Mesenchymal stem cell (in vitro differentiated cells and primary cell): ENCODE measurements at places on chromosomes 2 and 18.

DNA sequence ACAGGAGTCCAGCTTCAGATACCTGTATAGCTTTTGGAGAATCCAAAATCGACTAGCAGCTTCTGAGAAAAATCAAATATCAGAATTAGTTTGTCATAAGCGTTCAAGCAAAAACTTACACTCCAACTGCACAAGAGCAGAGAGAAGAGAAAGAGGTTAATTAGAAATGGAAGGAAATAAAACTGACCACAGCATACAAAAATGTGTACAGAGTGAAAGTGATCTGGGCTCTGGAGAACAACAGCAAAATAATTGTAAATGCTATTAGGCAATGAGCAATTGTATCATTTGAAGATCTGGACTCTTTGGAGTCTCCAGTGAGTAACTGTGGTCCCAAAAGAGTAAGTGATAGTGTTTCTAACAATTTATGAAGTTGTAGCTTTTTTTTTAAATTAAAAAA, 867.3 kb downstream of the TRIB2 start:
- no peak for DNase-seq

DNA sequence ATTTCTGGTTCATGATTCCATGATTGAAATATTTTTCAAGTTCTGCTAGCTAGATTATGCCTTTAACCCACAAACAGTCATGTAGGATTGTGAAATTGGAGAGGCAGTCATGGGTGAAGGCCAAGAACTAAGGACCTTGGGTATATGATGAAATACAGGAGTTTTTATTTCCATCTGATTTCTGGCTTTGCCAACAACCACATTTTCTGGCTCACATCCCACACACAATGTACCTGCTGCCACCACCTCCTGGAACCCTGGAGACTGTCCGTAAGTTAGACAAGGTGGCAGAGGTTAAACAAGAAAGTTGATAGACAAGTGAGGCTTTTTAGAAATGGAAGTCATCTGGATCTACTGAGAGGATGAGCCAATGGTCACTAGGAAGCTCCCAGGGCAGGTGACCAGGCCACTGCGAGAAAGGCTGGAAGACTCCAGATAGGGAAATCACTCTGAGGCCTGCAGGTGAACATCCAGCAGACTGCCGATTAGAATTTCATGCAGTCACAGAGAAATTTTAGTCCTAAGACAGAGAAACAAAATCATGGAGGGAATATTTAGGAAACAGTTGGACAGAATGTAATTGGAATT, 402.0 kb downstream of the ALK start:
- peak; percentile 38 for DNase-seq

GRCh38 chr2:220277445-220277975, 650.1 kb downstream of the SLC4A3 start:
- no peak for DNase-seq

DNA sequence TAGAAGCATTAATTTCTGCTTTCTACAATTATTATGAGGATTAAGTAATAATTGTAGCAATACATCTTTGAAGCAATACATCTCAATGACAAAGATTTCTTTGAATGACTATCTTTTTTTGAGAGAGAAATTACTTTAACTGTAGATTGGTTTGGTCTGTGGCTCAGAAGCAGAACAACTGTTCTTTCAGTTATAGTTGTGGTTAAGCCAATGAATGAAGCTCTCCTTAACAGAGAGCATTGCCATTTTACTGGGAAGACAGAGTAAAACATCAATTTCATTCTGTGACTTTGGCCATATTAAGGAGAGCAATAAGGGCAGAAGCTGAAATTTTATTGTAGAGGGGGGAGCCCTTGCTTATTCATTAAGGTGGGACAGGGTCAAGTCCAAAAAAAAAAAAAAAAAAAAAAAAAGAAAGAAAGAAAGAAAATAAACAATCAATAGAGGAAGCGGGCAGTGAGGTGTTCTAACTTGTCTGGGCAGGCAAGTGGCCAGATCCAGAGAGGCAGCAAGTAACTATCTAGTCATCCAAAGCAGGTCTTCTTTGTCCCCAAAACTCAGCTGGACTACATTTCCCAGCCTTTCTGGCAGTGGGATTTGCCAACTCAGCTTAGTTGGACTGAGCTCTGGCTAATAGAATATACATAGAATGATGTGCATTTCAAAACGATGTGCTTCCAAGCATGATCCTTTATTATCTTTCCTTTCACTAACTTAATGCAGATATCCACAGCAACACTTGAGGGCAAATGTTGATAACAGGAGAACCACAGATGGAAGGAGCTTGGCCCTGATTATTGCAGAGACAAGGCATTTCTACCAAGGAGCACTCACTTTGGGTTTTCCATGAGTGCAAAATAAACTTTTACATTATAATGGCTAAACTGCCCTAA, 462.7 kb upstream of the CDH20 start:
- no peak for DNase-seq

DNA sequence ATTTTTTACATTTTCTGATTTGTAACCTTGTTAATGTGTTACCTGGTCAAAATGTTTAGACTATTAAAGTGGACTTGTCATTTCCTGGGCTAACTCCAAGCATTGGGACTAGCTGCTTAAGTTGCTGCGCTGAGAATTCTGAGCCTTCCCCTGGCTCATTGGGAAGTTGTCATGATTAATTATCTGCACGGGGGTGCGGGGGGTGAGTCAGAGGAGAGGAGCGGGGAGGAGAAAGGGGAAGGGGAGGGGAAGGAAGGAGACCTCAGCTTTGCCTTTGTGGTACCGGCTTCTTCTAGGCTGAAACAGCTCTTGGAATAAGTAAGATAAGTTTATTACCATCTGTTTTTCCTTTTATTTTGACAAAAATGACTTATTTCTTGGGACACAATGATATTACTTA, 52.9 kb upstream of the APCDD1 start:
- peak; percentile 48 for DNase-seq

DNA sequence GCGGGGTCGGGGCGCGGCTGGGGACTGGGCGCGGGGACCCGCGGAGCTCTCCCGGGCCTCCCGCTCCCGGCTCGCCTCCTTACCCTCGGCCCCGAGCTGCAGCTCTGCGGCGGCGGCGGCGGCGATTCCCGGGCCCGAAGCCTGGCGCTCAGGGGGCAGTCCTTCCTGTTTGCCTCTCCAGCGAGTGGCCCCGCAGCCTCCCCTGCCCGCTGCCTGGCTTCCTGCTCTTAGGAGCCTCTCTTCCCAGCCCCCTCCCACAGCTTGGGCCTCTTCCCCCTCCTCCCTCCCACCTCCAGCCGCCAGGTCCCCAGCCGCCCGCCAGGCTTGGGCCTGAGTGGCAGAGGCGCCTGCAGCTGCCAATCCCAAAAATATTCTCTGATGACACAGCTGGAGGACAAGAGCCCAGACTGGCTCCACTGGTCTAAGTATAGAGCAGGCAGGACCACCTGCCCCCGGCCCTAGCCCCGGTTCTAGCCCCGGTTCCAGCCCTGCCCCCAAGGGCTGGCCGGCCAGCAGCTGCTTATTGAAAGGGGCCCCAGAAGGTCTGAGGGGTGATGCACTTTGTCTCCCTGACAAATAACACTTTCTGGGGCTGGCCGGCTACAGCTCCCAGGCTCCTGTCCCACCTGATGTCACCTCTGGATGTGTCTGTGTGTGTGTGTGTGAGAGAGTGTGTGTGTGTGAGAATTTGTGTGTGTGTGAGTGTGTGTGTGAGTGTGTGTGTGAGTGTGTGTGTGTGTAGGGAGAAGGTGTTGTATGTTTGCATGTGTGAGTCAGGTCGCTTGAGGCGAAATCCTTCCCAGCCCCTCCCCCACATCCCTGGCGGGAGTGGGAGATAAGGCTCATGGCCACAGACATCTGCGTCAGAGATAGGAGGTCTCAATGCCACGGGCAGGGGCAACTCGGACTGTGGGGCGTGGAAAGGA, at the start of gene OBSL1:
OBSL1 (minus strand) TSS at position 229 of the 926 bp plus-strand sequence. CDS start 307 bp downstream, outside the sequence.
- peak; percentile 73 for DNase-seq

DNA sequence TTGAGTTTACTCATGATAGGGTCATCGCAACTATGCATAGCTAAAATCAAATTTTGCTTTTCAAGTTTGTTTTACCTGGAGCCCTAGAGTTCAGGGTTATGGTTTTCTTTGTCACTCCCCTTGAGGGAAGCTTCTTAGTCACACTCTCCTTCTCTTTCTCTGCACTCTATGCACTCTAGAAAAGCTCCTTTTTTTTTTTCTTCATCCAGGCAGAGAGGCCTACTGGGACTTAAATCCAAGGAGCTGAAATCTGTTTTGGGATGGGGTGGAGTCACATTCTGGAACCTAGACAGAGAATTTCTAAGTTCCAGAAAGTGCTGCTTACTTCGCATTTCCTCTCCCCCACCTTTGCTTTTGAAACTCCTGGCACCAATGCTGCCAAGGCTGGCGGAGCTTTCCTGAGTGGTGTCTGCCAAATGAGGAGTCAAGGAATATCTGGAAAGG, 19.1 kb upstream of the IL18R1 start:
- DNase-seq = peak; percentile 18

- no peak for DNase-seq
Measured at GRCh38 chr18:27838225-27838624, 338.7 kb downstream of the CDH2 start.

DNA sequence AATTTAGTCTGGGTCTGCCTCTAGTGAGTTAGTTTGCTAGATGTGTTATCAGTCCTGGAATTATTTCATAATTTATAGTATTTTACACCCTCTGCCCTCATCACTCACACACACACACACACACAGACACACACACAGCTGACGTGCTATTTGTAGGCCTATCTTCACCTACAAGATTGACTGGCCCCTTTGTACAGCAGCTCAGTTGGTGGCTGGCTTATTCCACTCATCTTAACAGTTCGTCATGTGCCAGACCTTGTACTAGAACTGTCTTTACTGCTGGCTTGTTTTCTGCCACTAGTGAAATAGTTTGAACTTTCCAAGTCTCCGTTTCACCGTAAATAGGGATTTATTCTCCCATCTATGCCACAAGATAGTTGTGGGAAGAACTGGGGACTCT, 21.3 kb downstream of the CENPO start:
- no peak for DNase-seq

DNA sequence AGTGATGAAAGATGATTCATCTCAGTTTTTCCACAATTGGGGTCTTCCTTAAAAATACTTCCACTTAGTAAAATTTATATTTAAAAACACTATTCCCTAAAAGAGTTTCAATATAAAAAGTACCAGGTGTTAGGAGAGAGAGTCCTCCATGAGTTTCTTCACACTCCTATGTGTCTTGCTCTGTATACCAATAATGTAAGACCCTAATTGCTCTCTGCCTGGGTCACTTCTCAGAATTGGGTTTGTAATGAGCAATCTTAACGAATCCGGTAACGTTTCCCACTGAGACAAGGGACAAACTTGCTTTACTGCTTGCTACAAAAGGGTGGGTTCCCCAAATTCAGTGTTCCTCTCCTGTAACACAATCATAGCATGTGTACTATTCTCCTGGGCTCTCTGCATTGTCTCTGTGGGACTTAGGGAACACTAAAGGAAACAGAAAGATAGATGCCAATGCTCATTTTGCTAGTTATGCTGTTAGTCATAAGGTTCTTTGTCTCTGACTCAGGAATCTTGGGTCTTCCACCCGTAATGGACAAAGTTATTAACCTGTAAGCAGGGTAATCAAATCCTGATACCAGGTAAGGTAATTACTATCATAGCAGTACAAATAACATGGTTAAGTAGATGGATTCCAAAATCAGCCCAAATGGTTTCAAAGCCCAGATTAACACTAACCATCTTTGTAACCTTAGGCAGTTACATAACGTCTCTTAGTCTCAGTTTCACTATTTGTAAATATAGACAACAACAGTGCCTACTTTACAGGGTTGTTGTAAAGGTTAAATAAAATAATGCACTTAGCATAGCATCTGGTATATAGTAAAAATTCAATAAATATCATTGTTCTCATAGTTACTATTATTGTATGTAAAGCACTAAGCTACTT, 46.3 kb downstream of the ITSN2 start:
- no peak for DNase-seq

- no peak for DNase-seq
Measured at GRCh38 chr2:48433682-48434081, 96.3 kb upstream of the STON1 start.

- peak; percentile 7 for DNase-seq
Measured at GRCh38 chr2:150778828-150779227, 291.4 kb upstream of the RND3 start.

GRCh38 chr2:130822766-130823165, 13.9 kb upstream of the ARHGEF4 start:
- DNase-seq = no peak

DNA sequence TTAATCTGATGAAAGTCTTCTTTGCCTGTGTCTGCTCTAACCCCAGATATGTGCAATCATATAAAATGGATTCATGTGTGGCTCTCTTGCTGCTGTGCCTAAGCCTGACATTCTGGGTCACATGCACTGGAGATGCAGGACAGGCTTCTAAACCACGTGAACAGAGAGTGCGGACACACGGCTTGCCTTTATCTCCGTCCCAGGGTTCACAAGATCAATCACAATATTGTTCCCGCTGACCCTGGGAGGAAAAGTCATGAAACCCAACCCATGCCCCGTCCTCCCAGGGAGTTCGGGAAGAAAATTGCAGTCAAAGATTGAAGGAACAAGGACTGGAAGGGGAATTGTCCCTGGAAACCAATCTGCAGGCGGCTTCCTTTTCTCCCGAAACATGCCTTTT, 74.8 kb downstream of the VAPA start:
- DNase-seq = no peak

GRCh38 chr18:45007531-45007930, 326.8 kb downstream of the SETBP1 start:
- no peak for DNase-seq

GRCh38 chr2:148978026-148978685, 60.3 kb upstream of the LYPD6B start:
- DNase-seq = no peak

GRCh38 chr2:11691076-11691660, 21.2 kb upstream of the NTSR2 start:
- DNase-seq = no peak

DNA sequence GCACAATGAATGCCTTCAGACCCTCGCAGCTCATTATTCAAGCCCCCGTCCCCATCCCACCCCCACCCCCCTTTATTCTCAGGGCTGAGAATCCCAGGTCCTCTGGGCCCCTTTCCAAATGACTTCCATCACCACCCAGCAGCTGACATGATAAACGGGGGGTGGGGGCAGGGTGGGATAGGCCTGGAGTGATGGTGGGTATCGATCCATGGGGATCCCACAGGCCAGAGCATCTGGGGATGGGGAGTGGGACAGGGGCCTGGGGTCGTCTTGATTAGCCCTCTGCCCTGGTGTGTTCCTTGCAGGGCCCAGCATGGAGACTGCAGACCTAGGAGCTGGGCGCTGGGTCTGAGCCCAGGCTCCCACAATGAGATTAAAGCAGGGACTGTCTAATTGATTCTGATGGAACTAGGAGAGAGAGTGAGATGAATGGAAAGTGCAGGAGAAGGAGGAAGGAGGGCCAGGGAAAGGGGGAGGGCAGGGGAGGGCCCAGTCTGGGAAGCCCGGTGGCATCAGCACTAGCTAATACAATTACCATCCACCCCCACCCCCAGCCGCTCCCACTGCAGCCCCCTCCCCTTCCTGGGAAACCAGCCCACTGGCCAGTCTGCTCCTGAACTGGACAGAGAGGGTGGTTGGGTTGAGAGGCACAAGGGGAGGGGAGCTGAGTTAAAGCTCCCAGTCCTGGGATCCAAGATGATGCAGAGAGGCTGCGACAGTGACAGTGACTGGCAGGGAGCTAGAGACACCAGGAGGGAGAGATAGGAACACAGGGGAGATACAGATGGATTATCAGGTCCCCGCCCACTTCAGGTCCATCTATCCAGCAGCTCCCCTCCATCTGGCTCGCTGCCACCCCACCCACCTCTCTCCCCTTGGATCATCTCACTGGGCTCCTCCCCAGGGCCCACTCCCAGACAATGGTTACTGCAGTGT, 13.1 kb upstream of the TNS1 start:
- no peak for DNase-seq
